ENCODE measurements at places on chromosomes 4 and X. TPM values are rescaled to one million over a fixed set of nuclear protein-coding genes. Genes with fewer than 3 reads are reported as not detected.

The PLP1 gene
- total RNA-seq = 0.09 TPM

The CFI gene
- total RNA-seq = 598 TPM

GRCh38 chr4:103498161-103499070, 221.4 kb downstream of the TACR3 start:
- no peak for DNase-seq

DNA sequence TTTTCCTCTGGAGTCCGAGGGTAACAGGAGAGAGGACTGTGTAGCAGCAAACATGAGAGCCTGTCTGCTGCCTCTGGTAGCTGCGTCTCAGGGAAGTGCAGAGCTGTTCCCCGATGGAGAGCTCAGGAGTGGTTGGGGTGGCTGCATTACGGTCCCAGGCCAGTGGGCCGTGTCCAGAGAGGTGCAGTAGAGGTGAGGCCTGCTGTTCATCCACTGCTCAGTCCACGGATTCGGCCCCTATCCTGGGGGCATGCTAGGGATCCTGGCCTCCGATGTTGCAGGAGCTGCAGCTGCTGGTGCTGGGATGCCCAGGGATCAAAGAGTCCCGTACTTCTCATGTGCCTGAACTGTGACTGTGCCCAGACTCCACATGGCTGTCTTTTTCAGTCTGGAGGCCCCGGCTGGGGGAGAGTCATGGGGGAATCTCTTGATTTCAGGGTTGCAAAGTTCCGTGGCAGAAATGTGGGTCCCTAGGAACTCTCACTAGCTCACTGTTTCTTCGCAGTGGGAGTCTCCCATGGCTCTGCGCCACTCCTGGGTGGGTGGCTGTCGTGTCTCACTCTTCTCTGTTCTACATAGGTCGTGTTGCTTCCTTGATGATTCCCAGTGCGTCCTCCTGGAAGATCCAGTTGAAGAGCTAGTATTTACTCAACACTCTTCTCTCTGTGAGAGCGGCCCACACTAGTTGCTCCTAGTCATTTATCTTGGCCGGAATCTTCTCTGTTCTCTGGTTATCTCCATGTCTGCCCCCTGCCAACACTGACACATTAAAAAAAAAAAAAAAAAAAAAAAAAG, 109.5 kb upstream of the CENPE start:
- no peak for DNase-seq

DNA sequence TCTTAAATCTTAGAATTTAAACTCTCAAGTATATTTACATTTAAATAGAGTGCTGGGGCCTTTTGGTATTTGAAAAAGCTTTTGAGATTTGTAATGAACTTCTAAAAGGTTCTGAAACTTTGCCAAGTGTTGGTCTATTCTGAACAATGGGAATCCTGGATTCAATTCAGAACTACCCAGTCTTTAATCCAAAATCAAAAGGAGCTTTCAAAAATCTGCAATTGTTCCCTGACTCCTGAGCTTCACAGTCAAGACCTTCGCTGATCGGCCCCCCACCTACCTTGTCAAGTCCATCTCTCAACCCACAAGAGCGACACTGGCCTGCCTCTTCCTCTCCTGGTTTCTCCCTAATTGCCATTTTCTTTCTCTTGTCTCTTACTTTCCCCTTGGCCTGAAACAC, 666.1 kb upstream of the BOD1L1 start:
- no peak for DNase-seq

GRCh38 chr4:7342223-7343080, 92.3 kb downstream of the PSAPL1 start:
- no peak for DNase-seq

GRCh38 chr4:13103382-13104015, 380.6 kb downstream of the RAB28 start:
- DNase-seq = no peak

- DNase-seq = no peak
Measured at GRCh38 chr4:144504883-144505282, 141.1 kb upstream of the HHIP start.

- no peak for DNase-seq
Measured at GRCh38 chr4:42712854-42713253, 55.9 kb upstream of the ATP8A1 start.

DNA sequence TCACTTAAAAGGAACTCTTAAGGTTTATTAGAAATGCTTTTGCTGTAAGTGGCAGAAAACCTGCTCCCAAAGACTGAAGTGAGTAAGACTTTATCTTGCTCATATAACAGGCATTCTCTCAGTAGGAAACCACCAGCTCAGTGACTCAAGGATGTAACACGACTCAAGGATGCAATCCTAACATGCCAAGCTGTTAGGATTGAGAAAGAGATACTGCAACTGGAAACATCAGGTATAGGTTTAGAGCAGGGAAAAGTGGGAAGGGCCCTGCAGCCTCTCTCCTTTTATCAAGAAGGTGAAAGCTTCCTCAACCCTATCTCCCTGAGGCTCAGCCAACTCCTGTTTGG, 11.9 kb upstream of the SLC9A7 start:
- no peak for DNase-seq

The VCX3A gene
- not detected for total RNA-seq

The JADE3 gene
- total RNA-seq = 6.1 TPM

DNA sequence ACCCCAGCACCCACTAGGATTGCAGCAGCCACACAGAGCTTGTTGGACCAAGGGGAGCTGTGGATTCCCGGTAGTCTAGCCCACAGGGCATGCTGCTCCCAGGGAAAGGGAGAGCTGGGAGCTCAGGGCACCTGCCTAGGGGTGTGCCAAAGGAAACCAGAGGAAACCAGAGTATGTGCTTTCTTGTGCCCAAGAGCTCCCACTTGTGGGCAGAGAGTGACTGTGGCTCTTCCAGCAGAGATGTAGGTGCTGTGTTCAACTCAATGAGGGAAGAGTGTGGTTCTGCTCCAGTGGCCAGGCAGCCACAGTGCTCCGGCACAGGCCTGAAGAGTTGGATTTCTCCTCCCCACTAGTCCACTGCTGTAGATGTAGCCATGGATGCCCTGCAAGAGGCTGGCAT, 1050.0 kb upstream of the INTU start:
- DNase-seq = no peak

GRCh38 chr4:152448854-152449253, 87.0 kb downstream of the FBXW7 start:
- DNase-seq = no peak

GRCh38 chrX:102712216-102712966, at the start of gene GPRASP2:
Gene GPRASP2, plus strand, starts transcription at chrX:102712448. Its CDS starts 2,422 bp downstream, at chrX:102714870.
- peak; percentile 41 for DNase-seq

- DNase-seq = no peak
Measured at GRCh38 chr4:167623241-167623572, 388.9 kb upstream of the SPOCK3 start.

The MSL3 gene
- 8.3 TPM for total RNA-seq

- no peak for DNase-seq
Measured at GRCh38 chrX:140661643-140662042, 47.9 kb upstream of the LINC00632 start.

The CC2D2A gene
- total RNA-seq = 3.8 TPM

- no peak for DNase-seq
Measured at GRCh38 chr4:165873298-165874071, 448 bp downstream of the TLL1 start.

DNA sequence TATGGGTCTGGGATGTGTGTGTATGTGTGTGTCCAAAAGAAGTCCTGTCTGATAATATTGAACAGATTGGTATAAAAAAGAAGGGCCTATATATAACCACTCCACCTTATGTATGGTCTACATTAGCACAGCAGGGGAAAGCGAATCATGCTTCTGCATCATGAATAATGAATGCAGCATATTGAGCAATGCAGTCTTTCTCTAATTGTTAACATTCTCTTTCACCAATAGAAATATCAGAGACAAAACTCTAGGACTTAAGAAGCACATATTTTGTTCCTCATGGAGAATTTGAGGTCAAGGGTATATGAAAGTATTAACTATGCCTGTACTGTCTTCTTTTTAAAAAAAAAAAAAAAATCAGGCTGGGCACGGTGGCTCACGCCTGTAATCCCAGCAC, 264.3 kb upstream of the NOCT start:
- no peak for DNase-seq

DNA sequence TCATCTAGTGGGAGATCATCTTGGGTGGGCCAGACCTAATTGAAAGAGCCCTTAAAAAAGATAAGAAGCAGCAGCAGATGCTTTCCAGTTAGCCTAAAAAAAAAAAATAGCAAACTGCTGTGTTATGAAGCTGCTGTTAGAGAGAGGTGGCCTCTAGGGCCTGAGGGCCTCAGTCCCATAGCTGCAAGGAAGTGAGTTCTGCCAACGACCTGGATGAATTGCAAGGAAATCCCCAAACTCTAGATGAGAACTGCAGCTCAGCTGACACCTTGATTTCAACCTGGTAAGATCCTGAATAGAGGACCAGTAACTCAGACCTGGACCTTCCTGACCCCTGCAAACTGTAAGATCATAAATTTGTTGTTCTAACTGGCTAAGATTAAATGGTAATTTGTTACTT, 275.2 kb downstream of the TENM3 start:
- no peak for DNase-seq

GRCh38 chrX:130974323-130974722, 71.3 kb upstream of the ENOX2 start:
- no peak for DNase-seq

GRCh38 chrX:130261296-130261893, 7.3 kb downstream of the ZNF280C start:
- DNase-seq = no peak

GRCh38 chr4:186039697-186040096, 29.3 kb upstream of the TLR3 start:
- no peak for DNase-seq

- no peak for DNase-seq
Measured at GRCh38 chr4:116453127-116453526, 632.2 kb downstream of the TRAM1L1 start.

- DNase-seq = no peak
Measured at GRCh38 chr4:68985442-68985841, 33.8 kb upstream of the UGT2A3 start.

The KLHL34 gene
- total RNA-seq = not detected

GRCh38 chr4:137528673-137529072, 3.6 kb downstream of the PCDH18 start:
- no peak for DNase-seq

DNA sequence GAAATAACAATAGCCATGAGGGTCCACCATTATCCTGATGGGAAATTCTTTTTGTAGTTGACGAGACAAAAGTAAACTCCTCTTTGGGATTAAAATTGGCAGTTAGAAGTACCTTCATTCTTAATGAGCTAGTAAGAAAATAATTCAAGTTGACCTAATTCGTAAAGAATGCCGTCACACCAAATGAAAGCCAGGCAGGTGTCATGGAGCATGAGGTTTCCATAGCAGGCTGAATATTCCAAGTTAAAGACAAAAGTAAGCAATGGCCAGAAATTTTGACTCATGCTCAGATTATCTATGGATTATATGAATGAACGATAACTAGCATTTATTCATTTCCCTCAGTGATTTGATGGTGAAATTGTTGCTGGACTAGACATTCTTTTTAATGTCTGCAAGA, 192.2 kb upstream of the FAT1 start:
- DNase-seq = no peak

The ODAM gene
- 0.25 TPM for total RNA-seq

GRCh38 chrX:68686097-68686977, 38.9 kb downstream of the STARD8 start:
- peak; percentile 35 for DNase-seq

Data from liver (tissue), 10 donors.